ENCODE measurements at places on chromosomes 3 and 15.

- no peak for DNase-seq
Measured at GRCh38 chr3:98807011-98807410, 43.9 kb downstream of the ST3GAL6 start.

DNA sequence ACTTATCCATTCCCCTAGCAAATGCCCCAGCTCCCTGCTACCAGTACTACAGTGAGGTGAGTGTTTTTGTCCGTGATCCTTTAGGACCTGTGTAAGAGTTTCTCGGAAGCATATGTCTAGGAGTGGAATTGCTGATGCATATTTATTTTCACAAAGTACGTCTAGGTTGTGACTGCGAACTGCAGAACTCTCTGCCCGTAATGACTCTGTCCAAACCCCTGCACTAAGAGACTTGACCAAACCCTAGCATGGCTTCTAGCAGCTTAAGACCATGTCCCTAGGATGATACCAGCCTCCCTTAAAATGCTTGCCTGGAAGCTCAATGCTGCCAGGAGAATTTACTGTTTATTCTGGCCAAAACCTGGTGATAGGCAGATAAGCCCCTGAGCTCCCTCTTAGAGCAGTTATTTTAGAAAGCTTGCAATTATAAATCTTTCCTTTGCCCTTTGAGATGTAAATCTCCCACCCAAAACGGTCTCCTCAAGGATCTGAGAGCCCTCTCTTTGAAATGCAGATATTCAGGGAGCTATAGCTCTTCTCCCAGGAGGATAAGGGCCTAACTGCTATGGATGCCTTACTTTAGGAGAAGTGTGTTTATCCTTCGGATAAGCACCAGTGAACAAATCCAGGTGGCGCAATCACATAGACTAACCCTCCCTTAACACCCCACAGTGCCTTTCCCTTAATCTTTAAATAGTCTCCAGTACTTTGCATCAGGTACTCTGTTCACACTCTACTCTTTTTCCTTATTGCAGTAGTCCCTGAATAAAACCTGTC, 14.7 kb upstream of the CA12 start:
- no peak for DNase-seq

DNA sequence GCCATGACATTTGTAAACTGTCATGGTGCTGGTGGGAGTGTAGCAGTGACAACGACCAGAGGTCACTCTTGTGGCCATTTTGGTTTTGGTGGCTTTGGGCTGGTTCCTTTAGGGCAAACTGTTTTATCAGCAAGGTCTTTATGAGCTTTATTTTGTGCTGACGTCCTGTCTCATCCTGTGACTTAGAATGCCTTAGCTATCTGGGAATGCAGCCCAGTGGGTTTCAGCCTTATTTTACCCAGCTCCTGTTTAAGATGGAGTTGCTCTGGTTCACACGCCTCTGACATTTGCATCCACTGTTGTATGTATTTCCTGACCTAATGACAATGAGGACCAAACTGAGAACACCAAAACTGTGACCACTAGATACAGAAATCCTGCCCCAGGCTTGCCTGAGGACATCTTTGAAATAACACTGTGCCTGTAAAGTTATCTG, 37.6 kb downstream of the RAB8B start:
- DNase-seq: no peak

DNA sequence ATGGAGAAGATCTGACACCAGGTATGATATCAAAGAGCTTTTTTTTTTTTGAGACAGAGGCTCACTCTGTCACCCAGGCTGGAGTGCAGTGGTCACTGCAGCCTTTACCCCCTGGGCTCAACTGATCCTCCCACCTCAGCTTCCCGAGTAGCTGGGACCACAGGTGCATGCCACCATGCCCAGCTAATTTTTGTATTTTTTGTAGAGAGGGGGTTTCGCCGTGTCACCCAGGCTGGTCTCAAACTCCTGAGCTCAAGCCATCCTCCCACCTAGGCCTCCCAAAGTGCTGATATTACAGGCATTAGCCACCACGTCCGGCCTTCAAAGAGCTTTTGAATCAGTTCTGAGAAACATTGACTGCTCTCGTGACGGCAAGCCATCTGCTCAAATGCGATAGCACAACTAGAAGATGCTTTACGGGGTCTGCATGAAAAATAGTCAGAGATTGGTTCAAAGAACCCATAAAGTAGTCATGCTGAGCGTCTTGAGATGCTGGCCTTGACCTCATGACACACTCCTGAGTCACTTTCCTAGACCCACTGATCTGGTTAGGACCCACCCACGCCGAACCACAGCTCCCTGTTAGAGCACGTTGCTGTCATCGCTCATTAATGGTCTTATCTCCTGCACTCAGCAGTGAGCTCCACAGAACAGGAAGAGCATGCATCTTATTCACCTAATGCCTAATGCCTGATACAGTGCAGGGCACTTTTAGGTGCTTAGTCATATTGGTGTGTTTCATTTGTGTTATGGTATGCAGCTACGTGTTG, 57.0 kb upstream of the NR2F2 start:
- DNase-seq: no peak

DNA sequence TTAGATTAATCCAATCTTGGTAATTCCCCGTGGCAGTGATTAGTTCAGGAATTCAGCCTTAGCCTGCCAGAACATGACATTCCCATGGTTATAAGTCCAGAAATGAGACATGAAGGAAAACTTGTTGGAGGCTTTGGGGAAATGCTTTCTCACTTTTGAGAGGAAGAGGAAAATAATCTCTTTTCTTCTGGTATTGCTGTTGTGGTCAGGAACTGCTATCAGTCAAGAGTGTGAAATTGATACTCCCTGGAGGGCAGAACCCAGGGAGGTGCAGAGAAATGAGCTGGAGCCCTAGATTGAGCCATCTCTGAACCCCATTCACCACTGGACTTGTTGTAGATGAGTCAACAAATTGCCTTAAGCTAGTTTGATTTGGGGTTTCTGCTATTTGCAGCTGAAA, 38.6 kb upstream of the APH1B start:
- DNase-seq: no peak

DNA sequence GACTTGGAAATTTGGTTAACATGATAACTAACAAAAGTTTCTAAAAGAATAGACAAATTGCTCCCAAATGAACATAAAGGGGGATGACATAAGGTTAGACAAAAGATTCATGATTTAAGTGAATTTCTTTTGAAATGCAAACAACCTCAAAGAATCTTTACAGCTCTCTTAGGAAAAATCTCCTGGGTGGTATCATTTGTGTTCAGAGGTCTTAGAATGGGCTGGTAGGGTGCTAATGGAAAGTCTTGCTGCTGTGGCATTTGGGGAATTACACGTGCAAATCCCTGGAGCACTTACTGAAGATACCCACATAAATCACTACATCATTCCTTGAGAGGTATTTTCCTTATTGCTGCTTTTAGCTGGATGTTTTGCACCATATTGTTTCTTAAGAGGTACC, 14.4 kb upstream of the ROBO2 start:
- DNase-seq: no peak

DNA sequence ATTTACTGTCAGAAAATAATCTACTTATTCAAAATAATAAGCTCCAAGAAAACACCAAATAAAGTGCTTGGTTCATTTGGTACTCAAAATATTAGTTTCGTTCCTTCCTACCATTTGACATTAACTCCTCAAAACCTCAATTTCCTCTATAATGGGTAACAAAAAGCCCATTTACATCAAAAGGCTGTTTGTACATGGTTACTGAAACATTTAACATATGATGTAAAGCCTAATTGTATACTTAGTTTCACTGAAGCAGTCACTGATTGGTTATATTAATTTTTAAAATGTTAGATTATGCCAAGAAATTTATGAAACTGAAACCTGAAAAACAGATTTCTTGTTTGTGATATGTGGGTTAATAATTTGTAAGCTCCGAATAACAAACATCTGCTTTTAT, 14.7 kb downstream of the XRN1 start:
- no peak for DNase-seq

DNA sequence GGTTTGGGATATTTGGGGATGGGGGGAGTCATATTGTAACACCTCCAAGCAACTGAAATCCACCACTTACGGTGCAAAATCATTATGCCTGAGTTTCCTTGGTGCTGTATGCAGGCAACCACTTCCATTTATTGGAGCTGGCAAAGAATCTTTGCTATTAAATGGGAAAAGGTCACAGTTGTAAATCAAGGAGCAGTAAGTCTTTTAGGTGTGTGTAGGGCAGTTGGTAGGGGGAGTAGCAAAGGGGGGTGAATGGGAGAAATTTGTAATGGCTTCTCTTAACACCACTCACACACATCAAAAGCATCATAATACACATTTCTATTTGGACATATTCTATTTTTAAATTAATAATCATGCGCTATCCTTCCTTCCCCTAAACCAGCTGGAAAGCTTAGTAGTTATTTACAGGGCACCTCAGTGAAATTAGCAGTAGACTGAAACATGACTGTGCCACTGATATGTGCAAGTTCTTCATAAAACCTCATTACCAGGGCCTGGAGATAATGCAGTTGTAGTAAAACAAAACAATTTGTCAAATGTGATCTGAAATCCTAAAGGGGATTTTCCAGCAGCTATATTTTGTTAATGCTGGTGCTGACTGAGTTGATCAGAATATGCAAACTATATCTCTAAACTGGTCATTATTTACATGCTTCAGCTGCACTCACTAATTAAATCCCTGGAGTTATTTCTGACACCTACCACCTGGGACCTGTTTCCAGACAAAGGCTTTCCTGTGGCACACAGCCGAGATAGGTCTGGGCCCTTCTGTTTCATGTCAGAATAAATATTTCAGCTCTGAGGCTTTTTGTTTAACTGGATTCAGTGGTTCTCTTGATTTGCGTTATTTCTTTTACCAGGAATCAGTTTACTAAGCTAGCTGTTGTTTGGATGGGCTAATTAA, 90.1 kb downstream of the B3GALNT1 start:
- DNase-seq: peak; percentile 30

GRCh38 chr3:171790898-171791691, 19.2 kb downstream of the PLD1 start:
- DNase-seq: no peak

DNA sequence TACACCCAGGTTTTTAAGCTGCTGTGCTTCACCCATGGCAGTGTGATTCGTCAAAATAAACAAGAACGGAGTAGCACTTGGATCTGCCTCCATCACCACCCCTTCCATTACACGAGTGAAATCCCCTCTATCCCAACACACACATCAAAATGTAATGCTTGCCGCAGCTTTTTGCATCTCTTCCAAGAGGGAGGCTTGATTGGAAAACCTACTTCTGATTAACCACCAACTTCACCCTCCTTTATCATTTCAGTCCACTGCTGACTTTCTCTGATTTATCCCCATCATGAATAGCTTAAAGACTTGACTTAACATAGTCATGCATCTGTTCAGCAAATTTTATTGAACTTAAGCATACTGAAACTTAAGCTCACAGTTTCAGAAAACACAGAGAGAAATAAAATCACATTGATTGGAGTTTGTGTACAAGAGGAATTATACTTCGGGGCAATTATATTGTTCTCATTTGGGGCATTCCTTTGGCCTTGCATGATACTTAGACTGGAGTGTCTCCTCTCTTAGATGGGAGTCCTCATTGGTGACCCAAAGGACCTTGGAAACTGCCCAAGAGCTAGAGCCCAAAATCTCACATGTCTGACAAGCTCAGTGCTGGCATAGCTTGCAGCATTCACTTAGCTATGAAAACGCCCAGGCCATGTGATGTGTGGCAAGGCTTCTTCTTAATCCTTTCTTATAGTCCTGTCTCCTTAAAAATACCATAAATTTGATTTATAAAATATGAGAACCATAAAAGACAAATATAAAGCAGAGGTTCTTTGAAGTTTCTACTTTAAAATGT, 124.3 kb upstream of the UMPS start:
- no peak for DNase-seq

- no peak for DNase-seq
Measured at GRCh38 chr3:67437789-67438188, 216.6 kb downstream of the SUCLG2 start.

DNA sequence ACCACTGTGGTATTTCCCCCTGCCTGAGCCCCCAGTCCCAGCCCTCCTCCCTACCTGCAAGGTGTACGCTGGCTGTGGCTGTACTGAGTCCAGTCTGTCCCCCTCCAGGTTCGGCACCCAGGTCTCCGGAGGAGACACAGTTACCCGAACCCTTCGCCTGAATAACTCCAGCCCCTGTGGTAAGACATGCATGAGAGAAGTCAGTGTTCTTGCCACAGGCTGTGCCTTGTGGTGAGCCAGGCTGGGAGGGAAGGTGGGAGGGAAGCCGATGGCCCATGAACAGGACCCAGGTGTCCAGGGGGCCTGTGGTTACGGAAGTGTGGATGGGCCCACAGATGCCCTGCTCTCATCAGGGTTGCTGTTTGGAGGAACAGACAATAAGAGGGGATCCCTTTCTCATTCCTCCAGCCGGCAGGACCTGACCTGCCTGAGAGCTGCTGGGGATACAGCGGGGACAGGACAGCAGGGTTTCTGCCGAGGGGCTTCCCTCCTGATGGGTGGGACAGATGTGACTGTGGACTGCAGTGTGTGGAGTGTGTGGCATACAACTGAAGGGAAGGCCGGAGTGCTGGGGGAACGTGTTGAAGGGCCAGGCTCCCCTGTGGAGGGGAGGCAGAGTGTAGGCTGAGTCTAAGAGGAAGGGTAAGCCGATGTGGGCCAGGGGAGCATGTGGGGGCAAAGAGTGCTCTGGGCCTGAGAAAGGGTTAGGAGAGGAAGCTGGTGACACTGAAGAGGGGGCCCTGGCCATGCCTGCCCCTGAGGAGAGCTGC, 21.9 kb downstream of the ACAA1 start:
- DNase-seq: peak; percentile 41

DNA sequence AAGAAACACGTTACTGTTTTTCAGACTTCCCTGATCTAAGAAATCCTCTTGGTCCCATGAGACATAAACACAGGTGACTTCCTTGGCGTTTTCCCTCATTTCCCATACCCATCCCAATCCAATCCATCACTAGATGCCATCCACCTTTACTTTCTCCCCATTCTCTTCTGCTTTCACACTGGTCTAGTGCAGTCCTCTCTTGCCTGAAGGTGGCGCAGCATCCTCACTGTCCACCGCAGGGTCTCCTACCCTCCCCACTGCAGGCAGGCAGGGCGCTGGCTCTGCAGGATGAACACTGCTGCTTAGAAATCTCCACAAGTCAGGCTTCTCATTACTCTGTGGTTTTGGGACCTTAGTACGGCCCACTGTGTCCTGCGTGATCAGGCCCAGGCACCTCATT, 58.2 kb downstream of the RAB7A start:
- no peak for DNase-seq

GRCh38 chr3:48118322-48118721, 69.9 kb downstream of the CDC25A start:
- no peak for DNase-seq

DNA sequence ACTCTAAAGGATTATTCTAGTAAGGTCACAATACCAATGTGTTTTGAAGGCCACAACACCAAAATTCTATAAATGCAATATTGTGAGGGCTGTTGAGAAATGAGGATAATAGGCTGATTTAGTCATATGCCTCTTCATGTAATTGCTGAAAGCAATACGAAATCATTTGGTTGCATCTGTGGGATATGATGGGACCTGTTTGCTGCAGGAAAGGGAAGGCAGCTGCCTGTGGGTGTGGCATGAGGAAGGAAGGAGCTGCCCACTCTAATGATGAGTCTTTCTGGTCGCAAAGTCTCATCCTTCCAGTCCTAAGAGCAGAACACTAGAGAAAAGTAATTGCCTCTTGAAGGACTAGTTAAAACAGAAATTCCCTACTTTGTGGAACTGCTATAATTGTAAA, 245.3 kb upstream of the ZPLD1 start:
- DNase-seq: no peak

GRCh38 chr3:141469720-141470119, 17.1 kb upstream of the RASA2 start:
- DNase-seq: no peak

GRCh38 chr15:89714775-89715174, 24.2 kb downstream of the WDR93 start:
- DNase-seq: no peak
